RWPE1 (cell line): ENCODE measurements at places on chromosomes 7 and 10.

DNA sequence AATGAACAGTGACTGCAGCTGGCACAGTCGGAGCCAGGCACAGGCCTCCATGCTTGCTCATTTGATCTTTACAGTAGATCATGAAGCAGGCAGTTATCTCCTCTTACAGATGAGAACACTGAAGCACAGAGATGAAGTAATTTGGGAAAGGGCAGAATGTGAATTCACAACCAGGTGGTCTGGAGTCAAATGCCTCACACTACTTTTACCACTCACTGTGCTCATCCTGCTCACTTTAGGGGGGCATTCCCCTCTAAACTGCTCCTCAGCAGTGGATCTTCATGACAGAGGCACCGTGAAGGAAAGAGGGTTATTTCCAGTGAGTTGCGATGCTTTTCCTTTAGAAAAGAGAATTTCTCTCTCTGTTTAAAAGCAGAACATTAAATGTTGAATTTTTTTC lies 15.1 kb downstream of the SNX10 start:
- no peak for DNase-seq

DNA sequence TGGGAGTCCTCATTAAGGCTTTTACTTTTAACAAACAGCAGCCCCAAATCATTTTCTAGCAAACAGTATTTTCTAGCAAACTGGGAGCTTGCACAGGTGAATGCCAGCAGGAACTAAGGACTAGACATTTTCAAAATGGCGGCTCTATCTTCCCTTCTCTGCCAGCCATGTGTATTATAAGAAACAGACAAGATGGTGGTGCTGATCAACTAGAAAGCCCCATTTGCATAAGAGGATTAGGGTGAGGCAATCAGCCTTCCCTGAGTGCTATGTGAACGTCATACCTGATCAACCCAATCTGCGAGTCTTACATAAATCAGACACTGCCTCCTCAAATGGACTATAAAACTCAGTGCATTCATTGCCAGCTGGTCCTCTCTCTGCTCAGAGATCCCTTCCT lies 479.6 kb downstream of the IPMK start:
- DNase-seq = no peak

GRCh38 chr10:44854693-44855350 lies 56.3 kb upstream of the TMEM72 start:
- no peak for DNase-seq

GRCh38 chr7:23396222-23397015 lies 73.9 kb downstream of the IGF2BP3 start:
- no peak for DNase-seq

DNA sequence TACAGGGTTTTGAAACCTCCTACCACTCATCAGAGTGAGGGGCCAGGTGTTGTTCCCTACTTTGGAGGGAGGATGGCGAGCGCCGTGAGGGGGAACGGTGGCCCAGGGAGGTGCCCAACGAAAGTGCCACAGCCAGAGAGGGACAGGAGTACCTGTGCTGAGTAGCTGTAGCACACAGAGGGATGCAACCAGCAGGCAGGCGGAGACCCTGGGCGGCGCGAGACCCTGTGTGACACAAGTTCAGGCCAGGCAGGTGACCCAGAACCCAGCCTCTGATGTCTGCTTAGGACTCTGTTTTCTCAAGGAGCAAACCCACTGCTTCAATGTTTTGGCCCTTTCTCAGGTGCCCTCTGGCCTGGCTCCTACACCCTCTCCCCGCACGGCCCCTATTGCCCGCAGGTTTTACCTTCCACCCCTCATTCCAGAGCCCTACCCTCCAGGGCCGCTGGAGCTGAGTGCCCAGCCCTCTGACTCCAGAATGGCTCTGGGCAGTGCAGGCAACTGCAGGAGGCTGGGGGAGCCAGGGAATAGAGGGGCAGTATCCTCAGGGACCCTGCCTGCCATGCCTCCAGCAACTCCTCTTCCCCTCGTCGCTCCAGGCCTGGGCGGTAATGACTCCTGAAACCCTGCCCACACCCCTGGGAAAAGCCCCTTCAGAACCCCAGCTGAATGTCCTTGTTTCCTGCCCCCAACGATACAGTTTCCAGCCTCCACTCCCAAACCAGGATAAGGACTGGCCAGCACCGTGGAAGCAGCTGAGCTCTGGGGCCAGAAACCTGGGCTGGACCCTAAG lies 164.1 kb upstream of the RHEB start:
- DNase-seq = no peak

- peak; percentile 63 for DNase-seq
Measured at GRCh38 chr10:28054228-28054860, 55.5 kb upstream of the ODAD2 start.

GRCh38 chr7:98398567-98399372 lies 2.1 kb downstream of the BAIAP2L1 start:
- no peak for DNase-seq

DNA sequence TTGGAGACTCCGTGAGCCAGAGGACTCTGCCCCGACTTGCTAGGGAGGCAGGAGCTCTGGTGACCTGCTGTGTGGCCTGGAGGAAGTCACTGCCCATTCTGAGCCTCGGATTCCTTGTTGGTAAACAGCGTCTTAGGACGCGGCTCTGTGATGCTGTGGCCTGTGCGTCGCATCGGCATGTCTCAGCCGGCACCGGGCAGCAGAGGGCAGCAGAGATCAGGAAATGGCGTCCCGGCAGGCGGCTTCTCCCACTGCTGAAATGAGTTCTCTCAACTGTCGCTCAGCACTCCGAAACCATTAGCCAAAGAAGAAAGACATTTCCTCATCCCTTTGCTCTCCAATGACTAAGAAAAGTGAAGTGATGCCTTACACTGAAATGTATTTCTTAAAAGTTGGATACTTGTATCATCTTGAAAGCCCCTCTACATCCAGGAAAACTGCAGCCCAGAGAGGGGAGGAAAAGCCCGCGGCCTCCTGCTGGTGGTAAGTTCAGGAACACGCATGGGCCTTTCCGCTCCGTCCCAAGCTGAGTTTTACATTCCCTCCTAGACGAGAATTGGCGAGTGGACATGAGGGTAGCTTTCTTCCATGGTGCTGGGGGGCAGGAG lies 91.7 kb downstream of the WDR11 start:
- peak; percentile 79 for DNase-seq

DNA sequence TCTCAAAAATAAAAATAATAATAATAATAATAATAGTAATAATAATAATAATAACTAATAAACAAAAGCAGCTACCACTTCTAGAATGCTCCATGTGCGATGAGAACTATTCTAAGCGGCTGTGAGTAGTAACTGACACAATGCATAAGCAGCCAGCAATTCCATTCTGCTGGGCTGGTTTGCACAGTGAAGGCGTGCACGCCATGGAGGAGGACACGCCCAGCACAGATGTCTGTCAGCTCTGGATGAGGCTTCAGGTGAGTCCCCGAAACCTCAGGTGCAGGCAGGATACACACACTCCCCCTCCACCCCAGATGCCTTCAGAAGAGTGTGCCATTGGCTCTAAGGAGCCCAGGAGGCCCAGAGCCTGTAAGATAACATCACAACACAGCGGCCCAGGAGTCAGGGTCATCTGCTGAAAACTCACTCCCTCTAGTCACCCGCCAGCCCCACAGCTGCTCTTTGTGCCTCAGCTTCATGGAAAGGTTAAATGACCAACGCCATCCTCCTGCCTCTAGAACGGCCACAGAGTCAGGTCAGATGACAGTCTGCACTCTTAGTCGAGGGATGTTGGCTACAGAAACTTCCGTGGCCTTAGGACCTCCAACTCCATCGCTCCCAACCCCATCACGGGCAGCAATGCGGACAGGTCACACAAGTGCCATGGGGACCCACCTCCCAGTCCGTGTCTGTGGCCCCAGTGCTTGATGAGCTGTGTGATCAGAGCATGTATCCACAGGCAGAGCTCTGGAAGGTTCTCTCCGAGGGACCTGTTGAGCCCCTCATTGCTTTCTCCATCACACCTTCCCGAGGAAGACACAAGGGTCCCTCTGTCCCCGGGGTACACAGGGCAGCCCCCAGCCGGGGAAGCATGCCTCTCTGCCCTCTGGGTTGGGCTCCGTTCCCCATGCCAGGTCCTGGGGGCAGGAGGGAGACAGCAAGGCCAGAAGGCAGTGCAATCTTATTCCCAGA lies 103.9 kb downstream of the CTBP2 start:
- no peak for DNase-seq

DNA sequence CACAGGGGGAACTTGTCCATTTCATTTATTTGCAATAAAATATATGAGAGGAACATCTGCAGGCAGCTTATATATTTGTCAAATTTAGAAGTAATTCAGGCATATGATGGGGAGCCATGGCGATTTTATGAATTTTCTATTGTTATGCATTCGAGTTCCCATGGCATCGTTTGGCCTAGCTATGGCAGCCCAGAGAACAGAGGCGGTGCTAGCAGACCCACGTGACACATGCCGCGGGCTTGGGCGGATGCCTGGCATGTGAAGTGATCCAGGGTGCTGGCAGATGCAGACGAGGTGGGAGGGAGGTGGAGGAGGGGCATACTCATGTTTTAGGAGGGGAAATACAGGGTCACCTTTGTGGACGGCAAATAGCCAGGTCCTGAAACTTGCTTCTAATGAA lies 560.0 kb upstream of the GALNT17 start:
- DNase-seq = no peak

GRCh38 chr7:114530057-114530611 lies 115.5 kb downstream of the FOXP2 start:
- DNase-seq = no peak

- no peak for DNase-seq
Measured at GRCh38 chr7:105760551-105761447, 115.6 kb downstream of the ATXN7L1 start.

DNA sequence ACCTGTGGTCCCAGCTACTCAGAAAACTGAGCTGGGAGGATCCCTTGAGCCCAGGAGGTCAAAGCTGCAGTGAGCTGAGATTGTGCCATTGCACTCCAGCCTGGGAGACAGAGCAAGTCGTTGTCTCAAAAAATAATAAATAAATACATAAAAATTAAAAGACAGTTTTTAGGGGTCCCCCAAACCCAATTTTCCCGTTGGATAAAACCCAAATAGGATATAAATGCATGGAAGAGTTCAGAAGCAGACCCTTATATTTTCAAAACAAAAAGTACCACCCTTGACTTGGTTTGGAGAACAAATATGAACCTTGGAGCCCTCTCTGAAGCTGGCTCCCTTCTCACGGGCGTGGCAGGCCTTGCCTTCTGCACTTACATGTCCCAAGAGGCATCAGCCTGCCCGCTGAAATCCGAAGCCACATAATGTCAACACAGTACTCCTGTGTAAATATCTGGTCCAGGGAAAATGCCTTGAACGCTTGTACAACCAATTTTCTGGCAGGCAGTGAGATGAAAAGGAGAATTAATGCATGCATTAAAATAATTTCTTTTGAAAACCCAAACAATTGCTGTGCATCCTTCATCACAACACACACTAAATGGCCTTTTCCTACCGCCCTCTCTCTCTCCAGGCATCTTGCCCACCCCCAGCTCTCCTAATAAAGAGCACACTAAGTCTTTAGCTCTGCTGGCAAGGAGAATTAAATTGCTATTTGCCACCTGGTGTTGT lies 46.4 kb upstream of the PARD3 start:
- no peak for DNase-seq

DNA sequence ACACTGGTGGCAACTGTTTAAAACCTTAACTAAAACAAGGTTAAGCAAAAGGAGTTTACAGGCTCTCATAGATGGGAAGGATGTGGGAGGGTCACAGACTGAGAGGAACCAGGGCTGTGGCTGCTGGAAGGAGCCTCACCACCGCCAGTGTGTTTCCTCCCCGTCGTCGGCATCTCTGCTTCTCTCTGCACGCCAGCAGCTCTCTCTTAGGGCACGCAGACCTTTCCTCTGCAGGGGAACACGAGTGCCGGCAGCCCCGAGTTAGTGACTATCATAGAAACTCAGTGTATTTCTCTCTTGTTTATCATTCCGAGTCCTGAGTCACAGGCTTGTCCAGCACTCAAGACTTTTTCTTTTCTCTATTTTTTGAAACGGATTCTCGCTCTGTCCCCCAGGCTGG lies 8.1 kb upstream of the SH2D4B start:
- DNase-seq = no peak

- no peak for DNase-seq
Measured at GRCh38 chr7:148972375-148972774, 55.9 kb downstream of the PDIA4 start.

GRCh38 chr7:4607311-4607729 lies 74.8 kb upstream of the FOXK1 start:
- DNase-seq = no peak

DNA sequence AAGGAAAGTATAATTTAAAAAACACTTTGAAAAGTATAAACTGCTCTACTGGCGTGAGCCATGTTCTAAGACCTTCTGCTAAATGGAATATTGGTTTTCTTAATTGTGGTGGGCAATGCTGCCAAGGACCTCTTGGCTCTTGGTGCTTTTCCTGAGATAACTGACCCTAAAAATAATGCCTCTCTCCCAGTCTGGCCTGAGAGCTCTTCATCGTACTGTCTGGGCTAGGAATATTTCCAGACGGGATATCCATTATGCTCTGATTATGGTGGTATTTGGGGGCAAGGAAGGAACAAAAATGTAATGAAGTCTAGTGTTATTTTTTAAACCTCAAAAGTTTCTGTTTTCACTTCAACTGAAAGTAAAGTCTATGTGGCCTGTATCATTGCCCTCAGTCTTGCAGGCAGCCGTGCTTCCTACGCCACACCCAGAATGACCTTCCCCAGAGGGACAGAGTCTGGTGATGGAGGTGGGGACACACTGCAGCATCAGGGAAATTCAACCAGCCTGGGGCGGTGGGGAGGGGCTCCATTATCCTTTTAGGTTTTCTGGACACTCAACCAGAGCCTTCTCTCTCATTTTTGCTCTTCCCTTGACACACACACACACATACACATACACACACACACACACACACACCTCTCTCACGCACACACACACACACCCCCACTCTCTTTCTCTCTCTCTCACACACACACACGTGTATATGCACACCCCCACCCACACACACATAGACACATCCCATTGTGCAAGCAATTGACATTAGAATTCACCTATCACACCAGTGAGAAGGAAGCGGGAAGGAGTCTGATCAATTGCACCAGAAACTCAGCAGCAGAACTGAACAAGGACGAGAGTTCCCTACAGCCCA lies 99.6 kb downstream of the LRRC18 start:
- no peak for DNase-seq

- DNase-seq = no peak
Measured at GRCh38 chr7:28433699-28434219, 21.4 kb downstream of the CREB5 start.

GRCh38 chr10:6158276-6158675 lies 44.5 kb upstream of the PFKFB3 start:
- no peak for DNase-seq

- no peak for DNase-seq
Measured at GRCh38 chr7:84953234-84953633, 233.6 kb downstream of the SEMA3D start.

GRCh38 chr7:105408791-105409410 lies 20.2 kb upstream of the SRPK2 start:
- no peak for DNase-seq
